Activated naive CD8-positive, alpha-beta T cell treated with anti-CD3 and anti-CD28 coated beads, Interleukin-2, amount 10 ng/mL, durations not matched to agents 7 days and 5 days (primary cell): ENCODE measurements at places on chromosomes 5 and 9. TPM values are rescaled to one million over a fixed set of nuclear protein-coding genes. Genes with fewer than 3 reads are reported as not detected.

The TAF11L5 gene
- not detected for total RNA-seq

The DOCK8 gene
- 319 TPM for total RNA-seq

- no peak for DNase-seq
- peaks cover 18% of the 10 kb centered on the region for H3K36me3 ChIP-seq
- no peaks in the 10 kb centered on the region for H3K27me3 ChIP-seq
- H3K27ac ChIP-seq: no peak overlapping the region
- H3K4me3 ChIP-seq: no peak overlapping the region
- no peaks in the 10 kb centered on the region for H3K4me1 ChIP-seq
Measured at GRCh38 chr5:81134066-81134465, 99.1 kb upstream of the CKMT2 start.

DNA sequence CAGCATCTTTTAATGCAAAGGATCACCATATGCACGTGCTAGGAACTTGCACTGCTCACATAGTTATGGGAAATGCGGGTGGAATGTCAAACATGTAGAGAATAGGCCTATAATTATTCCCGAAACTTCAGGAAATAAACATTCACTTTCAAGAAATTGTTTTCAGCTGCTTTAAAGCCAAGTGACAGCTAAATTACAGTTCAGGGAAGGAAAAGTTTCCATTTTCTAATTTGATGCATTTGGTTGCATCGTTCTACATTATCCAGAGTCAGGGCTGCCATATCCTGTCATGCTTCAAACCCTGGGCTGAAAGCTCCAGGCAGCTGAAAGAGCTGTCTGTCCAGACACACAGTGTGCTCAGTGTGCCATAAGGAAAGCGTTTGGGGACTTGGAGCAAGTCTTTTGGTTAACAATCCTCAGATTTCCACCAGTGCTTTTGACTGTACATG is 518.1 kb downstream of the CSNK1G3 start:
- no peaks in the 10 kb centered on the region for H3K36me3 ChIP-seq
- H3K4me1 ChIP-seq: no peaks in the 10 kb centered on the region
- no peak overlapping the region for H3K4me3 ChIP-seq
- DNase-seq: no peak
- H3K27me3 ChIP-seq: no peaks in the 10 kb centered on the region

The TMEM215 gene
- total RNA-seq: not detected
